Karpas-422 (cell line): ENCODE measurements at places on chromosomes 5 and 9. TPM values are rescaled to one million over a fixed set of nuclear protein-coding genes. Genes with fewer than 3 reads are reported as not detected.

The KIF27 gene
- total RNA-seq = 6.5 and 7.6 TPM in 2 replicates

The PCDHGC5 gene
- 5.1 and 5.8 TPM in 2 replicates for total RNA-seq

The CCNJL gene
- total RNA-seq = not detected in 2 replicates

The SMIM32 gene
- not detected in 2 replicates for total RNA-seq

The OR13J1 gene
- total RNA-seq = not detected in 2 replicates

The GBGT1 gene
- total RNA-seq = 5.2 TPM in 2 replicates

The PRSS3 gene
- total RNA-seq = 0.40 TPM in 1 of 2 replicates, not detected in the other

The FOXD4 gene
- total RNA-seq = 0.93 and 2.4 TPM in 2 replicates

The SLC34A1 gene
- not detected in 2 replicates for total RNA-seq

GRCh38 chr9:99193466-99193821, 28.3 kb downstream of the ALG2 start:
- DNase-seq = no peak

GRCh38 chr5:61496446-61496845, 164.4 kb downstream of the ZSWIM6 start:
- no peak for DNase-seq

DNA sequence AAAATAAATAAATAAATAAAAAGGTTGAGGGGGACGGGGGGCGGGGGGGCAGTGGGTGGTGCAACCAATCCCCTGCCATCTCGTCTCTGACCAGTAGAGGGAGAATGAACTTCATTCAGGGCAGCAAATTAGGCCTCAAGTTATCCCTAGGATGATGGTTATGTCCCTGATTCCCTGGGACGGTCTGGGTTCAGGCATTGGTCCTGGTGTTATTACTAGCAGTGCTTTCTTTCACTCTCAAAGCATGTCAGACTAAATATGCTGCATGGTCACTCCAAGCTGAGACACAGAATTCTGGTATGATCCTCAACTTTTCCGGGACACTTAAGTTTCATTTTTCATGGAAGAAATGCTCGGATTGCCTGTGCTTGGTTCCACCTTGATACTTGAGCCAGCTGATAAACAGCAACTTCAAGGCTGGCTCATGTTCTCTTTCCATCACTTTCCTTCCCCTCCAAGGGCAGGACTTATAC, 59.4 kb downstream of the DAP start:
- DNase-seq = peak; percentile 89

DNA sequence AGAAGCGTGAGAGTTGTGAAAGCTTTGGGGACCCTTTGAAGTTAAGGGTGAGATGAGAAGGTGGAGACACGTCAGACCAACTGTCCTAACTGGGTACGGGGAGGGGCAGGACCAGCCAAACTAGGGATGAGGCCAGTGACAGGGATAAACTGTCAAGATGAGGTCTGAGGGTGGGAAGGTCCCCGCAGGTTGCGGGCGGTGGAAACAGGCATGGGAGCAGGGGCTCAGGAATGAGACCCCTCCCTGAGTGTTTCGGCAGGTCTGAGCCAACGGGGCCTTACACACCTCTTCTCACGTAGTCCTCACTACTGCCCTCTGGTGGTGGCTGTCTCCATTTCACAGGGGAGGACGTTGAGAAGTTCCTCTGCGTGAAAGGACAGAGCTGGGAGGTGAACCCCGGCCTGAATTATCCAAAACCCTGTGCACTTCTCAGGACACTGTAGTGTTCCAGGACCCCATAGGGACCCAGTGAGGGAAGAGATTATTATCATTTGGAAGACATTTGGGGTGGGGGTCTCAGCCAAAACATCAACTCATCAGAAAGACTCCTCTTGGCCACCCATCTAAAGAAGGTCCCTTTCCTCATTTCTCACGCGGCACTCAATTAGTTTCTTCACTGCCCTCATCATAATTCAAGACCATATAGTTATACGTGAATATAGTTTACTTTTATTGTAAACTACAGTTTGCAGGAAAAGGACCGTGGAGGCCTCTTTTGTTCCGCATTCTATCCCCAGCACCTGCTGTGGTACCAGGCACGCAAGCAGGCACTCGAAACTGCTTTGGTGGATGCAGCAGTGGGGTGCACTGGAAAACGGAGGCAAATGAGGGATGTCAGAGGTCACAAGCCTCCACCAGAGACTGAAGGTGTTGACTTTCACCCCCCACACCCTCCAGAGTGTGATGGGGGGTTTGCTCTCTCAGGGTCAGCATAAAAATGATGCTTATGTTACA, 21.7 kb upstream of the NANS start:
- peak; percentile 98 for DNase-seq

DNA sequence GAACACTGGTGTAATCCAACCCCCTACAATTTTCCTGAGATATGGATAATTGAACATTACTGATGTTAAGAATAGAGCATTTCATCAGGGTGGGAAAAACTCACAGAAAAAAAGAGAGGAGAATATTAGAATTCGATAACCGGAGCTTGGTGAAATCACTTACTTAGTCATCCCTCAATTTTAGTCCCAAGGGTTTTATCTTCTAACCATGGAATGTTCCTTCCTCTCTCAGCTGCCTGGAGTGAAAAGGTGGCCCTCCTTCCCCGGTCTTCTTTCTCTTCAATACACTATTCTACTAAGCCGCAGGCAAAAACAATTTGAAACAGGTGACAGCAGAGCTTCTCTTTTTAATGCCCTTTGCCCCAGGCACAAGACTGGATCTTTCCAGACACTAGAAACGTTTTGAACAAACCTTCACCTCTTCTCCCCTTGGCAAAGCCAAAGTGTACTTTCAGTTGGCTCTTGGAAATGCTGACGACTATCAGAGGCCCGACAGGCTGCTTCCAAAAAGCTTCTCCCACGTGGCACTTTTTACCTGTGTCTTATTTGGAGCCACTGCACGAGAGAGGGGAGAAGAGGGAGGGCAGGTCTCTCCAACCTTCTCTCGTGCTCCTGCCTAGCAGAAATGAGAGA, 543.9 kb downstream of the TLE1 start:
- no peak for DNase-seq

GRCh38 chr9:121780177-121781040, 129.0 kb downstream of the DAB2IP start:
- DNase-seq = no peak

- no peak for DNase-seq
These were observed 81.2 kb upstream of the CCDC112 start for GRCh38 chr5:115377468-115378217.

DNA sequence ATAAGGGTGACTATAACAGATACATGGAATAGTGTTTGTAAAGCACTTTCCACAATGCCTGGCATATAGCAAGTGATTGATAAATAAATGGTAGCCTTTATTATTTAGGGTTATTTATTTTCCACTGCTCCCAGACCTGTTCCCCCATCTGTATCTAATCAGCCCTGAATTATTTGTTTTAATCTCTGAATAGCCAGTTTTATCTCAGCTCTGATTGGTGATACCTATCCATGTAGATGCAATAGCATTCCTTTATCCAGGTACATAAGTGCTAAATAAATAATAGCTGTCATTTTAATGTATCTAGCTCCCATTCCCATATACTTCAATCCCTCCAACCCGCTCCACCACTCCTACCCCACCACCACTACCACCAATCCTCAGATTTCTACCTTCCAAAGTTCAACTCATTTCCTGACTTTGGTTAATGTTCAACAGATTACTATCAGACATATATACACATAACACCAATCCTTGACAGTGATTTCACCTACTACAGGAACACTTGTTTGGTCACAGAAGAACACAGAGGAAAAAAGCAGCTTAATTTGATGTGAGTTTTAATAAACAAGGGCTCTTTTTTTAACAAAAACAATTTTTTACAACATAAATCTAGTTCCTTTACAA, 14.0 kb downstream of the PRKAA1 start:
- no peak for DNase-seq

DNA sequence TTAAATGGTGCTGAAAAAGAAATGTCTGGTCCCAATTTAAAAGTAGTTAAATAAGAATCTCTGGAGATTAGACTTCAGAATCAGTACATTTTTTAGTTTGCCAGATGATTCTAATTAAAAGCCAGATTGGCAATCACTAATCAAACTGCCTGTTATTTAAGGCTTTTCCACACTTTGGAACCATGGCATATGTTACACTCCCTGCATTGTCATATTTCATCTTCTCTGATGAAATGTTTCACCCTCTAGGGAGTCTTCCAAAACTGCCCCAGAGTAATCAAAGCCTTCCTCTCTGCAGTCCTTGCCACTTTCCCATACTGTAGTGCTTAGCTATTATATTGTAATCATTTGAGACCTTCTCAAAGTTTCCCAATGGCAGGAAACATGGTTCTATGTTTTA, 17.5 kb upstream of the OR13C9 start:
- no peak for DNase-seq

GRCh38 chr9:93859431-93860215, 95.5 kb downstream of the BARX1 start:
- DNase-seq = peak; percentile 51

DNA sequence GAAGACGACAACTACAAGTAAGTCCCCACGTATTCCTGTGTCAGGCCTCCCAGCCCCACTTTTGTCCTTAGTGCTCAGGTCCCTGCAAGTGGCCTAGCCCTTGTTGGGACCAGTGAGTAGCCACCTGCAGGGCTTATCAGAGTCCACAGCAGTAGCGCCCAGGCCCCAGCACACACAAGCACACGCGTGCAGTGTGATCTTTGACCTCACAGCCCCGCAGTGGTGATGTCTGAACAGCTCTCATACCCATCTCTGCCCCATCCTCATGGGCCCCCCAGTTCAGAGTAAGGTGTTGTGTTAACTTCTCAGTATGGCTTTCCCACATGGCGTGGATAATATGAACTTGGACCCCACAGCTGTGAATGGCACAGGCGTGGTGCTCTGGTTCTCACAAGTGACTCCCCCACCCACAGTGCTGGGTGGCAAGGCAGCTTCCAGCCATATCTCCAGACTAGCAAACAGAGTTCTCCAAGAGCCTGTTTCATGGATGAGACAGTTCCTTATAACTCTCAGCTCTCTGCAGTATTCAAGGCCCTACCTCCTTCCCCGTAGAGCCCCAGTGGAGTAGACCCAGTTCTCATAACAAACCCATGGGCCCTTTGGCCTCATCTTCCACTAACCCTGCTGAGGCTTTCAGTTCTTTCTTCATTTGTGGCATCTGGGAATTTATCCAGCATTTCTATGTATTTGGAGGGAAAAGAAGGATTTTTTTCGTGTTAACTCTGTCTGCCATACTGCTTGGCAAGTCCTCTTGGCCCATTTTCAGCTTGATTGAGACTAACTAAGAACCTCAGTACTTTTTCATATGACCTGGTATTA, 46.5 kb upstream of the ANGPTL2 start:
- no peak for DNase-seq

DNA sequence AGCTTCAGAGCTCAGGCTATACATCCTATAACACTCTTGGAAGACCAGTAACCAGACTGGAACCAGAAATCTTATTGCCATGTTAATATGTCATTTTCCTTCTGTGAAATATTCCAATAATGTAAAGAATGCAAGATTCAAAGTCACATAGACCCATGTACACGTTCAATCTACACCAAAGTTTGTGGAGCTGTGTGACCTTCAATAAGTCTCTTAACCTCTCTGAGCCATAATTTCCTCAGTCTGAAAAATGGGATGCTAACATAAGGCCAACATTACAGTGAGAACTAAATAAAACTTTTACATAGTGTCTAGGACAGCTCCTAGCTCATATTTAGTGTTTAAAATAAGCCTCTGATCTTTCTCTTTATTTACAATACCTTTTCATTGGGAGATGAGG, 70.4 kb downstream of the ARRDC3 start:
- no peak for DNase-seq

DNA sequence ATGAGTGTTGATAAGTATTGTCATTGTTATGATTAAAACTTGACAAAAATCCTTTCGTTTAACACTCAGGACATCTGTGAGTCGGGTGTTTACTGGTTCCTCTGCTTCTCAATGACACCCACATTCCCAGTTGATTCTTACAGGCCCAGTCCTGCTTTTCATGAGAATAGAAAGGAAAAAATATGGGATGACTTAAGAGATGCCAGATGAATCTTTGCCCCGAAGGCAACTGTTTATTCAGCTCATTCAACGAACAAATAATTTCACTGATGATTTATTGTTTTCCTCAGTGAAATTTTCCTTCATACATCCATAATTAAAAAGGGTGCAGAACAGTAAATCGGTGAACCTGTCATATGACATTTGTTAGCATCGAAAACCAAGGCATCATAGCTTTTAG, 452.4 kb upstream of the WWC1 start:
- no peak for DNase-seq

GRCh38 chr9:123053711-123054110, 20.2 kb downstream of the GPR21 start:
- DNase-seq = no peak

- DNase-seq = no peak
These were observed 115.7 kb downstream of the TRIO start for GRCh38 chr5:14258840-14259239.

DNA sequence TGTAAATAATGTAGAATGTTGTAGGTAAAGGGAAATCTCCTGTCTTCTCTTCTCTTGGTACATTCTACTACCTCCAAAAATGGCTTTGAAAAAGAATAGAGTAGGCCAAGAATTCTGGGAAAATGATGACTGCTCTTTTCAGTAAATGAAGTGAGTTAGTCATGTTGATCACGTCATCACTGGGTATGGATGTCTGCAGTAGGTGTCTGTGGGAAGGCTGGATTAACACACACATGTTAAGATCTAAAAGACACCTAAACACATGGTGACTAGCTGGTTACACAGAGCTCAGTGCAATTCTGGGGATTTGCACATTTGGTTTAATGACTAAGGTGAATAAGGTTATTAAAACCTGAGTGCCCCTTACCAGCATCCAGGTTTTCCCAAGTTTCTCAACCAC, 161.5 kb downstream of the CEP120 start:
- no peak for DNase-seq

DNA sequence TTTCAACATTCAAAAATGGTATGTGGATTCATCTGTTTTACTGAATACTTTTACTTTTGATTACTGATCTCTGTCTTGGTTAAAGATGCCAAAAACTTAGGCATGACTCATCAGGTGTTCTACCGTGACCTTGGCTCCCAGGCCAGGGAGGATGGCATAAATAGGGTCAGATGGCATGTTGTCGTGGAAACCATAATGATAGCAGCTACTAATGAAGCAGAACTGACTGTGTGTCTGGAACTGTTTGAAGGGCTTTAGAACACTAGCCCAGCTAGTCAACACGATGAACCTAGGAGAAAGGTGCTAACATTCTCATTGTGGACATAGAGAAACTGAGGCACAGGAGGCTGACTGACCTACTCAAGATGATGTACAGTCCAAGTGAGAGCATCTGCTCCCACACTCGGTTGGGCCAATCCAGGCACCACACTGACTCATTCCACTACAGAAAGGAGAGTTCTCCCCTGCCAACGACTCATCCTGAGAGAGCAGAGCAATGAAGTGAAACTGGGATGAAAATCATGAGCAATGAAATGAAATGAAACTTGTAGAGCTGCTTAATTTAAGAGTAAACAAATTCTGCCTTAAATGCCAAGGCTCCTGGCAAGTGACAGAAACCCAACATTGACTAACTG, 116.0 kb downstream of the TENT4A start:
- DNase-seq = no peak
